Activated CD8-positive, alpha-beta memory T cell treated with anti-CD3 and anti-CD28 coated beads for 1 hour (primary cell): ENCODE measurements at places on chromosomes 2 and 18.

DNA sequence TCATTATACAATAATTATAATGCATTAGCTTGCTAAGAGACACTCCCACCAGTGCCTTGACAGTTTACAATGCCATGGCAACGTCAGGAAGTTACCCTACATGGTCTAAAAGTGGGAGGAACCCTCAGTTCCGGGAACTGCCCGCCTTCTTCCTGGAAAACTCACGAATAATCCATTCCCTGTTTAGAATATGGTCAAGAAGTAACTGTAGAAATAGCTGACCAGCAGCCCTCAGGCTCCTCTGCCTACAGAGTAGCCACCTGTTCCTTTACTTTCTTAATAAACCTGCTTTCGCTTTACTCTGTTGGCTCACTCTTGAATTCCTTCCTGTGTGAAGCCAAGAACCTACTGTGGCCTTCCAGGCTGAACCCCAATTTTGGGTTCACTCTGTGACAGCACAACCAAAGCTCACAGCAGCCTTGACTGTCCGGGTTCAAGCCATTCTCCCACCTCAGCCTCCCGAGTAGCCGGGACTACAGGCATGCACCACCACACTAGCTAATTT lies 20.0 kb upstream of the PTPN2 start:
- DNase-seq = no peak

DNA sequence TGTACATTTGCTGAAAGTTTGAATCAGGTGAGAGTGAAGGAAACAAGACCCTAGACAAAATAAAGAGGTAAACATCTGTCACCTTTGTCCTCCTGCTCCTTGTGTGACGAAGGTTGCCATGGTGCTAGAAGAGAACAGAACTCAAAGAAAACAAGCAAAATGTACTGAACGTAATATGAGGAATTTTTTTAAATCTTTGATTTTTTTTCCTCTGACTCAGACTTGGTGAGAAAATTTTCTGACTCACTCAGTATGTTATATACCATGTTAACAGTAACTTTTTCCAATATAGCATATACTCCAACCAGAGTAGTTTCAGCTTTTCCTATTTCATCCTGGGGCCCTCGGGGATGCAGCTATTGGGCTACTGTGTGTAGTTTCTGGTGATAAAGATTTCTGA lies 2114.6 kb upstream of the PIK3C3 start:
- DNase-seq = no peak

GRCh38 chr2:106137731-106138521 lies 56.2 kb downstream of the UXS1 start:
- no peak for DNase-seq

DNA sequence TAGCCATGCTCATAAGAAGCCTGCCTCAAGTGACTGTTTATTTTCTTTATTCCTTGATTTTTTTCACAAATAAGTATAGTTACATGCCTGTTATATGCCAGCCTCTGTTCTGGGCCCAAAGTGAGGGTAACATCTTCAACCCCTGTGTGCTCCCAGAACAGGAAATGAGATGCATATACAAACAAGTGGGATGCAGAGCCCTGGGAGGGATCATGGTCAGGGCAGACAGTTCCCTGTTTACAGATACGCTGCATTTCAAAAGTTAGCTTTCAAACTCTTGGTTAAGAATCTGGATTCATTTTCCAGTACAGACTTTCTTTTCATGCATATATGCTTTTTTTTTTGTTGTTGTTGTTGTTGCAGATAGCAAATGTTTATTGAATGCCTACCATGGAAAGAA lies 24.4 kb downstream of the GPR39 start:
- DNase-seq = no peak

DNA sequence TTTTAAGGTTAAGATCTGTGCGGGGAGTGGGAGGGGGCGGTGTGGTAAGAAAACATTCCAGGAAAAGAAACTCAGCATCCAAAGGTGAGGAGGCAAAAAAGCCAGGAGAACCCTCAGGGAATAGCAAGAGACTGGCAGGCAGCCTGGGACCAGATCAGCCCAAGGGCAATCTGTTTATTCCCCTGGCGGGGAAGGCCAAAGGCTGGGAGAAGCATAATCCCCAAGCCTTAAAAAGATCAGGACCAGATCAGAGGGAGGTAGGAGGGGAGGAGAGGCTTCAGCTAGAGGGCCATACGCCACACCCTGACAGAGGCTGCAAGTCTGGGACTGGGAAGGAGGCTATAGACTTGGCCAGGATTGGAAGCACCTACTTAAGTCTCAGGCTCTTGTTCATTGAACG lies 163.0 kb upstream of the PXDN start:
- DNase-seq = no peak

DNA sequence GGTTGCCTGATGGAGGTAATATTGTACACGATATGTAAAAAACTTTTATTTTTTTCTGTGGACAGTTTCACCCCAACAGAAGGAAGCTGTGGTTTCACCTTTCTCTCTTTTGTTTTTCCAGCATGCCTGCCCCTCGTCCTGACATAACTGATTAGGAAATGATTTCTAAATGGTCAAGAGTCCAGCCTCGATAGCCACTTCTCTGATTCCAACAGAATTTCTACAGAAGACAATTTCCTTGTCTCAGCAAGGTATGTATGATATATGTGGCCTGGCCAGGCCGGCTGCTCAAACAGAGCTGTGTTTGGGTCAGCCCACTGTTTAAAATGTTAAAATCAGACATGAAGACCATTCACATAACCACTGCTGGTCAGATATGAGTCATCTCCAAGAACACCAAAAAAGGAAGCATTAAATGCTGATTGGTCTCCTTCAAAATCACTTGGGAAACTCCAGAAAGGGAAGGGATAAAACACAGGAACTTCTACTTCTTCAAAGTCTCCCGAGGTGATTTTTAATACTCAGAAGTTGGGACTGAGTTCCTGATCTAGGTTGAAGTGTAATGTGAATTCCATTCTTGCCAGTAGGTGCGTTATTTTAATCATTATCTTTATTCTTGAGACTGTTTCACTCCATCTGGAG lies 22.3 kb downstream of the ATP8B1 start:
- no peak for DNase-seq

DNA sequence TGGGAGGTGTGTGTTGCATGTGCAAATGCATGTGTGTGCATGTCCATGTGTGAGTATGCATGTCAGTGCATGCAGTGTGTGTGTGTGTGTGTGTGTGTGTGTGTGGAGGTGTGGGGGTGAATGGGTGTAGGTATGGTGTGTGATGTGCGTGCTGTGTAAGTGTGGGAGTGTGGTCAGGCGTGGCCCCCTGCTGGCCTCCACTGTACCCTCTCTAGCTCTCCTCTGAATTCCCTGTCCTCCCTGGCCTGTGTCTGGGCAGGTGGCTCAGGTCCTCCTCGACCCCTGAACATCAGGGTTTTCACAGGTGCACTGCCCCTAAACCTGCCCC lies 230.2 kb downstream of the CELF4 start:
- DNase-seq = no peak

GRCh38 chr2:160459538-160460332 lies 33.9 kb downstream of the RBMS1 start:
- no peak for DNase-seq

DNA sequence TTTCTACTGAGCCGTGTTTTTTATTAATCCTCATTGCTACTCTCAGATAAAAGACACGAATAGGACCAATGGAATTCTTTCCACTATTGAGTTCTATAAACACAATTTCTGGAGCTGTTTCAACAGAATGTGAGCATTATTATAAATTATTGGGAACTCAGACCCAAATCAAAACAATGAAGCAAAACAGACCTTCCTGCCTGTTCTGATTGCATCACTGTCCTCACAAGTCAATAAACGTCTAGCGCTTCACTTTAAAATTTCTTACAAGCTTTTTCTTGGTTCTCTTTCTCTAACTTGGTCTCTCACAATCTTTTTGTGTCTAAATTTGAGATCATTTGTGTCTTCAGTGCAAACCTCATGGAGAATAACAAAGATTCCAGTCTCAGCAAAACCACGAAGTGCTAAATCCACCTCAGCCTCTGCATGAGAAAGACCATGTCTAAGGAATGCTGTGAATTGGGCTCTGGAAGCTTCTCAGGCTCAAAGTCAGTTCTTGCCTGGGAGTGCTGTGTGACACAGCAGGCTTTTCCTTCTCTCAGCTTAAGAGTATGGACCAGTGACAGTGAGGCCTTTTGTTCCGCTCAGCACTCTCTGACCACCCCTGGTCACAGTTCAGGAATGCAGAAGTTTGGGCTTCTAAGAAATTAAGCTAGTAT lies 22.8 kb downstream of the ARHGAP28 start:
- no peak for DNase-seq

DNA sequence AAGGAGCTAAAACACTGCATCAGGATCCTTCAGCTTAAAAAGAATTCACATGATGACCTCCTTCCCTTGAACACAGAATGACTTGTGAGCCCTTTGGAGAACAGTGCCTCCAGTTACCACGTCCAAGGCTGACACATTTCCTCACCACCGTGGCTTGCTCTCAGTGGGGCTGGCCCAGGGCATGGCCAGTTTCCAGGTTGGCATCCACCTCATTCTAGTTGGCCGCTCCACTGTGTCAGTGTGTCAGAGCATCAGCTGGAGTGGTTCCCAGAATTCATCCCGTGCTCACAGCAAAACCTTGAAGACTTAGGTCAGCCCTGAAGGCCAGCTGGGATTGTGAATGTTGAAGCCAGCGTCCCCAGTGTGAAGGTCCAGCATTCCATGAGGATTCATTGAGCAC lies 158.5 kb downstream of the INSIG2 start:
- DNase-seq = no peak

DNA sequence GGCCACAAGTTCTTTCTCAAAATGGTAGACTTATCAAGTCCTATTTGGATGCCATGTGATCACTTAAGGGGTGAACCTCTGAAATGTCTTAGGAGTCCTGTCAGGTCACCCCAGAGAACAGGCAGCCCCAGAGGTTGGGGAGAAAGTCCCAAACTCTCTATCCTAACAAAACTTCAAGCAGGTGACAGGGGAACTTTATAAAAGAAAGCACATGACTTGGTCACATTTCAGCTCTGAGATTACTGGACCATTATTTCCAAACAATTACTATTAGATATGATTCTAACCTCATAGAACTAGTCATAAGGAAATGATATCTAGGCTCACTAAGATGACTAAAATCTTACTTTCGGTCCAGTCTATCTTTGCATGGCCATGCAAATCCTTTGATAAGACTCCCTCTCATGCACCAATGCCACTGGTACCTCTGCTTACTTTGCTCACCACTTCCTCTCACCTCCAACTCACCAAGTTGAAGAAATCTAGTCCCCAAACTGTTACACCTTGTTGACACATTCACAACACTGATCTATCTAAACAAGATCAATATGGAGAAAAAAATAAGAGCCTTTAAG lies 107.0 kb downstream of the GALNT14 start:
- DNase-seq = no peak

GRCh38 chr2:30321466-30321865 lies 90.1 kb downstream of the LBH start:
- no peak for DNase-seq

GRCh38 chr2:160931531-160931930 lies 228.7 kb upstream of the TANK start:
- no peak for DNase-seq

DNA sequence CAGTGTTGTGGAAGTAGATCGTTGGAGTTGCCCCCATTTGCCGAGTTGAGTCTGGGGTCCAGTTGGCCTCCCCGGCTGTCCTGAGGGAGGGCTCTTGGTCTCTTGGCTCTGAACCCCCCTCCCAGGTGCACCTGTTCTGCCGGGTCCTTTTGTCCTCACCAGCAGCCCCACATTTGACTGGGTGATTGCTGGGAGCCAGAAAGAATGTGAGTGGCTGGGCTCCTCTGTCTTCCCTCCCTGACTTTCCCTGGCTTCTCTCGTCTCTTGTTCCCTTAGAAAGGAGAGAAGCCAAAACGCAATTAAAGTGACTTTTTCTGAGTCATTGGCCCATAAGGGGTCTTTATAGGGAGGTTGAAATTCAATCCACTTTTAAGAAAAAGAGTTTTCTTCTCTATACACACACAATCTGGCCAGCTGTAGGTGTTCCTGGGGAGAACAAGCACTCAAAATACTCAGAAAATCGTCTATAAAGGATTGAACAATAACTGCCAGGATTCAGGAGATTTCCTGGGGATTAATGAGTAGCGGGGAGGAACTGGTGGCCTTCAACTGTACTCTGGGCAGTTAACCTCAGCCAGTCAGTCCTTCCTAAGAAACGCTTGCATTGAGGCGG lies 131.0 kb downstream of the TMEM182 start:
- no peak for DNase-seq

- no peak for DNase-seq
Measured at GRCh38 chr2:796141-796985, 119.2 kb upstream of the TMEM18 start.

DNA sequence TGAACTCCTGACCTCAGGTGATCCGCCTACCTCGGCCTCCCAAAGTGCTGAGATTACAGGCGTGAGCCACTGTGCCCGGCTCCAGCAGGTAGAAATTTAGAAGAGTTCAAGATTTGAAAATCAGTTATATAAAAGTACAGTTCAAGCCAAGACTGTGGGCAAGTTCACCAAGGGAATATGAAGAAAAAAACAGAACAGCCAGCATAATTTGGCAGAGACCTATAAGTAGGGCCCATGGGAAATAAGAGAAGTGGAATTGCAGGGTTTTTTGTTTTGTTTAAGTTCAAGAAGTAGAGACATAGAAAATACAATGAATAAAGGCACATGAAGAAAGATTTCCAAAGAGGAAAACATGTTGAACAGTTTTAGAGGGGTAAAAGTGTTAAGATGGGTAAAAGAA lies 57.9 kb downstream of the BAZ2B start:
- DNase-seq = no peak

DNA sequence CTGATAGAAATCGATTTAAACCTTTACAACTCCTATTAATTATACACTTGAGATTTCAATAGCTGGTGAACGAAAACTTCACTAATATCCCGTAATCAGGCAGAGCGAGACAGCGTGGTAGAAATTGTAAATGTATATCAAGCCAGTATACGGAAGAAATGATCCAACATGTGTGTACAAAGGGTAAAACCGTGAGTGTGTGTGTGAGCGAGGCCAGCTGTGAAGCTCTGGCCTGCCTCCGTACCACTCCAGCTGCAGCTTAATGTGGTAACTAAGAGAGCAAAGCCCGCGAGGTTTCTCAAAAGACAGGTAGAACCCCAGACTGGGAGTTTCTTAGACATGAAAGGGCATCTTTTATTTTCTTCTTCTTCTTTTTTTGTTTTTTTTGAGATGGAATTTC lies 52.3 kb upstream of the ZNF516 start:
- no peak for DNase-seq

DNA sequence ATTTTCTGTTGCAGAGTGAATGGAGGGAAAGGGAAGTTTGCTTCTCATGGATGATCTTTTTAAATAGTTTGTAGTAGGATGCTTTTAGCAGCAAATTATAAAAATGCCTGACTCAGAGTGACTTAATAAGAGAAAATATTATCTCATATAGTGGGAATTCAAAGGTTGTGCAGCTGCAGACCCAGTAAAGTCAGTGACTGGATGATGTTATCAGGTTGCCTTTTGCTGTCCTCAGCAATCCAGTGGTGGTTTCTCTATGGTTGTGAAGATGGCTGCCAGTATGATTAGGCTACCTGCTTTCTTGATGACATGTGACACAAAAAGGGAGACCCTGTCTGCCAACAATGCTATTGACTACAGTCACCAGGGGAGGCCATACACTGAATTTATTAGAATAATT lies 184.8 kb downstream of the DIS3L2 start:
- DNase-seq = no peak

GRCh38 chr2:28413152-28413898 lies 20.7 kb downstream of the FOSL2 start:
- DNase-seq = no peak

- no peak for DNase-seq
Measured at GRCh38 chr2:120104772-120105171, 91.9 kb downstream of the EPB41L5 start.

GRCh38 chr2:69847068-69847828 lies 17.8 kb downstream of the GMCL1 start:
- DNase-seq = no peak

GRCh38 chr2:143524559-143525401 lies 395.6 kb downstream of the ARHGAP15 start:
- DNase-seq = no peak
